ENCODE measurements at places on chromosomes 2 and 18.

- no peak for DNase-seq
These were observed 1.4 kb downstream of the PSD4 start for GRCh38 chr2:113175042-113175628.

- peak; percentile 62 for DNase-seq
These were observed 1481.6 kb upstream of the PIK3C3 start for GRCh38 chr18:40473221-40474029.

GRCh38 chr2:10398496-10398895 is 49.6 kb downstream of the ODC1 start:
- no peak for DNase-seq

GRCh38 chr2:121241466-121241865 is 43.5 kb downstream of the TFCP2L1 start:
- DNase-seq: peak; percentile 7

- DNase-seq: no peak
These were observed 13.0 kb upstream of the KLF11 start for GRCh38 chr2:10030311-10030736.

- DNase-seq: no peak
These were observed 17.7 kb upstream of the SERPINB2 start for GRCh38 chr18:63869851-63870250.

DNA sequence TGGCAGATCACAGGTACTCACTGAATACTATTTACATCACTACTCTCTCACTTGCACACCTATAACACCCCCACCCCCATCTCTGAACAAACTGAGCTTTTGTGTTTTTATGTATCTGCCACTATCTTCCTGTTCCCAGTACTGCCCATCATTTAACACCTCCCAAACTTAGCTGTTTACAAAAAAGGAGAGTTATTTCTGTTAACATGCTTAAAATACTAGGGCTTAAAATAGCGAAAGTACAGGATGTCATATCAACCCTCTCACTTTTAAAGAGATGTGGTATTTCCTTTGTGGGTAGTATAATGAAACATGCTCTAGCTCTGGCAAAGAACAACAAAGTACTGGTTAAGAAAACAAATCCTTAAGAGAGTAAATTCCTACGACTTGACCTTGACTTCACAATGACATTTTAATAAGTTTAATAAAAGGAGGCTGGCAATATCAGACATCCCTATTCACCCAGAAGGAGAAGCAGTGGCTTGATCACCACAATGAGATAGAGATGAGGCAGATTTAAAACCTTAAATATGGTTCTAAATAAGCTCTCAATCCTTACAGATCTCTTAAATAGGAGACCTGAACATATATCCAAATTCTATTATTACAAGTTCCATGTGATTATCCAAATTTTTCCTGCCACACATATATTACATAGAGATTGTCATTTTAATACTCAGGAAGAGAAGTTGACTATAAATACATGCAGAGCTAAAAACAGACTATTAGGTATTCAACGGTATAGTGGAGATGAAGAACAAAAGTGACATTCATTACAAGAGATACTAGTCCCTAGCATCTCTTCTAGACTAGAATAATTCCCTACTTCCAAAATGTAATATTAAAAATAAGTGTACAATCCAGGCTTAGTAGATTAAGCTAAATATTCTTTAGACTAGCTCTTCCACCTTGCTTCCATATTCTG is 36.9 kb downstream of the TRAK2 start:
- DNase-seq: peak; percentile 77

DNA sequence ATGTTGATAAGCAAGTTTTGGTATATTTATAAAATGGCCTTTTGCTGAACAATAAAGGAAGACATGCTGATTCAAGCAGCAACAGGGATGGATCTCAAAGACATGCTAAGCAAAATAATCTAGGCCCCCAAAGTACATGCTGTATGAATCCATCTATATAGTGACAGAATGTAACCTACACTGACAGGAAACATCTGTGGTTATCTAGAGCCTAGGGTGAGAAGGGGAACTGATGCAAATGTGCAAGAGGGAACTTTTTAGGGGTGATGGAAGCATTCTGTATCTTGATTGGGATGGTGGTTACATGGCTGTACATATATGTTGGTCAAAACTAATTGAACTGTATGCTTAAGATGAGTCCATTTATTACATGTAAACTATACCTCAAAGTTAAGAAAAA is 24.2 kb downstream of the CNRIP1 start:
- DNase-seq: no peak

- DNase-seq: no peak
These were observed 99.5 kb downstream of the HS1BP3 start for GRCh38 chr2:20551260-20551944.

GRCh38 chr2:136377423-136378382 is 259.8 kb upstream of the CXCR4 start:
- DNase-seq: no peak

- no peak for DNase-seq
These were observed 258.3 kb downstream of the SETBP1 start for GRCh38 chr18:44938720-44939665.

DNA sequence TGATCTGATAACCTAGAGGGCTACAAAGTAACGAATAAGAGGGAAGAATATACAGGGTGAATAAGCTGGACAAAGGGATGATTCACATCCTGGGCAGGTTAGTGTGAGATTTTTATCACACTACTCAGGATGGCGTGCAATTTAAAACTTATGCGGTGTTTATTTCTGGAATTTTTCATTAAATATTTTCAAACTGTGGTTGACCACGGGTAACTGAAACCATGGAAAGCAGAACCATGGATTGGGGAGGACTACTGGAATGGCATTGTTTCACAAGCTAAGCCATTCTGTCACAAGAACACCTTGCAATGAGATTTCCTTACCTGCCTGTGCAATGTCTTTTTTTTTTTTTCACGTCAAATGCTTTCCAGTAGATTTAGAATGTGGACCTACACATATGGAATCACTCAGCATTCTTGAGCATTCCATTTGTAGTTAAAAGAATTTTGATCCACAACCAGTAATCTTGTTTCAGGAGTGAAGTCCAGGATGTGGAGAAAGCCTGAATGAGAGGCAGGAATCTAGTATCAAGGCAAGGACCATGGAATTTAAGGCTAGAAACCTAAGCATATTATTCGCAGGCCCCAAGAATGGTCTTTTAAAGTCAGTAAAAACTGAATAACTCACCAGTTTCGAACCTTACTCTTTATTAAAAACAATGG is 8.0 kb upstream of the CDK15 start:
- peak; percentile 73 for DNase-seq
